ENCODE measurements at places on chromosomes 1 and 21.

- no peak for DNase-seq
Observed at GRCh38 chr1:180562640-180563025, 3.9 kb downstream of the OVAAL start.

DNA sequence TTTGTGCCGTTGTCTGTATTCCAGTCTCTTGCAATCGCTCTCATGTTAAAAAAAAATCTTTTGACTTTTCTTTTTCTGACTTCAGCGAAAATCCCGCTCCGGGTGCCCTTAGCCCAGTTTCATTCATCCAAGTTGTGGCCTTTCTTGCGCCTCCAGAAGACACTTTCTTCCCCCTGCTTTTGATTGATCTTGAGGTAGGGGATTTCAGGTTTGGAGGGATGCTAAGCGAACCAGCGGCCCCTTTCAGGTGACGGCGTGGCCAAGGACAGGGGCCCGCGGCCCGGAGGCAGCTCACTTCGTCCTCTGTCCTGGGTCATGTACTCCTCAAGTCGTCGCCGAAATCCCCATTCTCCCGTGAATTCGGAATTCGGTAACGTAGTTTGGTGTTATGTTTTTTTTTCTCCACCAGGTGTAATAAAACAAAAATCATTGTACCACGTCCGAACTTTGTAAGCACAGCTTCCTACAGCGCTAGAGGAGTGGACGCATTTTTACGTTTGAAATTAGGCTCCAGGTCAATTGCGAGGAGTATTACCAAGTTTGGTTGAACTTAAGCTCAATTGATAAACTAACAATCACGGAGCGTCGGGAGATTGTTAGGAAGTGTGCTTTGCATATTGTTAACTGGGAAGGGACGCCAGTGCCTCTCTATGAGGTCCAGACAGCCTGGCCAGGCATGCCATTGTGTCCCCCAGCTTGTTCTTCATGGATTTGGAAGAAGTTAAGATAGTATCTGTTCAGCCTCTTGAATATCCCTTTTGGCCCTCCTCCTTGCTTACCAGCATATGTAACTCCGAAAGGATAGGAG is 1.1 kb downstream of the MRPS6 start:
- DNase-seq, result no peak

DNA sequence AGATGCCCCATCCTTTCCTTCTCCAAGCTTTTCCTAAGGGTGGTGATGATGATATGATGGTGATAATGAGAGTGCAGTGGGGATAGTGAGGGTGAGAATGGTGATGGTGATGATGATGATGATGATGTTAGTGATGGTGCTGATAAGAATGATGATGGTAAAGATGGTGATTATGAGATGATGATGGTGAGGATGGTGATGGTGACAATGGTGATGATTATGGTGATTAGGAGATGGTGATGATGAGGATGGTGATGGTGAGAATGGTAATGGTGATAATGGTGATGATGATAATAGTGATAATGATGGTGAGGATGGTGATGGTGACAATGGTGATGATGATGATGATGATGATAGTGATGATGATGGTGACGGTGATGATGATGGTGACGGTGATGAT is 4.0 kb downstream of the BSND start:
- DNase-seq, result no peak

GRCh38 chr21:46416551-46416950 is 42.1 kb upstream of the DIP2A start:
- DNase-seq, result no peak

GRCh38 chr1:179767177-179767581 is 24.1 kb downstream of the FAM163A start:
- DNase-seq, result no peak

DNA sequence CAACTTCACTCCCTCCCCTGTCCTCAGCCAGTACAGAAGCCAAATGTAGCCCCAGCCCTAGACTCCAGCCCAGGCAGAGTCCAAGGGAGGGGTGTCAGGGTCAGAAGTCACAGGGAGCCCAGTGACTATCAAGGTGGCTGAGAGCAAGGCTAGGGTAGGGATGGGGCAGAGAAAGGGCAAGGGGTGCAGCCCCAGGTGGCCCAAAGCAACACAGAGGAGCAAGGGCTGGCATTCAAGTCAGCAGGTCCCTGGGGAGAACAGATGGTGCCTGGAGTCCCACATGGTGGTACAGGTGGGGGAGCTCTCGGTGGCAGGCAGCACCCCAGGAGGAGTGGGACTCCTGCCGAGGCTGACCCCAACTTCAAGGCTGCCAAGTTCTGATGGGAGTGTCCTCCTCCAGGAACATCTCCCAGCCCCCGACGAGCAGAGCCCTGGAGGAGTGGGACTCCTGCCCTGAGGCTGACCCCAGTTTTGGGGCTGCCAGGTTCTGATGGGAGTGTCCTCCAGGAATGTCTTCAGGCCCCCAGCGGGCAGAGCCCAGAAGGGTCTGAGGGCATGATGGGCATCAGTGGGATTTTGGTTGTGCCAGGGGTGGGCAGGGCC is 3.7 kb upstream of the DVL1 start:
- DNase-seq, result no peak

Data from NCI-H446 (cell line).